ENCODE measurements at places on chromosomes 2 and 18.

- no peak for DNase-seq
These were observed 1272.8 kb downstream of the SUCLG1 start for GRCh38 chr2:83186105-83186760.

GRCh38 chr2:176885661-176886060, 326.9 kb upstream of the HNRNPA3 start:
- no peak for DNase-seq

DNA sequence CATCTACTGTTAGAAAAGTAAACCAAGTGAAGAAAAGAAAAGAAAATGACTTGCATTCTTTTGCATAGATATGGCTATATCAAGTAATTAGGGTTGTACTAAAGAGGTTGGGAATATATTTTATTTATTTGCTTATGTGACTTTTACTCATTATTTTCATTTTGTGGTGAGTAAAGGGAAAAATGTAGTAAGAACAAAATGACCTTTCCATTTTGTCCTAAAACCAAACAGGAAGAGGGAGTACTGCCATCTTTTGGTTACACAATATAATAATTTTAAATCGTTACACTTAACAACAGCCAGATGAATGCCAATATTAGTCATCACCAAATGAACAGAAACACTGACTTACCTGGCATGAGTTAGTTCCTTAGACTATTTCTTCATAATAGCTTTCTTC, 47.3 kb upstream of the NDUFV2 start:
- DNase-seq: no peak

DNA sequence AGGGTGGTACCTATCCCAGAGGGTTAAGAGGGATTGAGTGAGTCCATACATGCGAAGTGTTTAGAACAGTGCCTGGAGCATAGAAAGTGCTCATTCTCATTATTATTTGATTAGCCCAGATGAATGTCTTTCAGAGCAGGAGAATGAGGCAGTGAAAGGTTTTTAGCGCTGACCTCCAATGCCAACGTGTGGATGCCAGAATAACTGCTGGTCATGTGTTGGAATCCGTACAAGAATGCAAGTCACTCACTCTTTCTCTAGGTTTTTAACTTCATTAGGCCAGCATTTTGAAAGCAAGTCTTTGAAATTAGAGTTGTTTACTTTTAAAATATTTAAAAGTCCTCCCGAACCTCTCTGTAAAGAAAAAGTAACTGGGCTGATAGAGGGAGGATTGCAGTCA, 374.2 kb downstream of the EN1 start:
- no peak for DNase-seq

GRCh38 chr2:127048618-127048935, 58.4 kb downstream of the BIN1 start:
- no peak for DNase-seq

- DNase-seq: no peak
These were observed 193.4 kb upstream of the HDAC4 start for GRCh38 chr2:239594019-239594771.

DNA sequence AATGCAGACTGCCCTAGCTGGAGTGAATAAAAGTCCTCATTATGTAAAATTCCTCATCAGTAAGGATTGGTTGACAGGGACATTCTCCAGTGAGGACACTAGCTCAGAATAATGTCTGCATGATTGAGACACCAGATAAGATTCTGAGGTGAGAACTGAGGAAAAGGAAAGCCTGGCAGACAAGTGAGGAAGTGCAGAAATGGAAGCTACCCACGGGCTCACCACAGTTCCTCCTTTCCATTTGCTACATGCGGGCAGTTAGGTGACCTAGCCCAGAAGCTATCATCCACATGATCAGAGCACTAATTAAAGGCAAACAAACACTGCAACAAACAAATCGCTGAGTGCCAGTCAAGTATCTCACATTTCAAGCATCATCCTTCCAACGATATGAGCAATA, 27.7 kb downstream of the NETO1 start:
- DNase-seq: no peak

DNA sequence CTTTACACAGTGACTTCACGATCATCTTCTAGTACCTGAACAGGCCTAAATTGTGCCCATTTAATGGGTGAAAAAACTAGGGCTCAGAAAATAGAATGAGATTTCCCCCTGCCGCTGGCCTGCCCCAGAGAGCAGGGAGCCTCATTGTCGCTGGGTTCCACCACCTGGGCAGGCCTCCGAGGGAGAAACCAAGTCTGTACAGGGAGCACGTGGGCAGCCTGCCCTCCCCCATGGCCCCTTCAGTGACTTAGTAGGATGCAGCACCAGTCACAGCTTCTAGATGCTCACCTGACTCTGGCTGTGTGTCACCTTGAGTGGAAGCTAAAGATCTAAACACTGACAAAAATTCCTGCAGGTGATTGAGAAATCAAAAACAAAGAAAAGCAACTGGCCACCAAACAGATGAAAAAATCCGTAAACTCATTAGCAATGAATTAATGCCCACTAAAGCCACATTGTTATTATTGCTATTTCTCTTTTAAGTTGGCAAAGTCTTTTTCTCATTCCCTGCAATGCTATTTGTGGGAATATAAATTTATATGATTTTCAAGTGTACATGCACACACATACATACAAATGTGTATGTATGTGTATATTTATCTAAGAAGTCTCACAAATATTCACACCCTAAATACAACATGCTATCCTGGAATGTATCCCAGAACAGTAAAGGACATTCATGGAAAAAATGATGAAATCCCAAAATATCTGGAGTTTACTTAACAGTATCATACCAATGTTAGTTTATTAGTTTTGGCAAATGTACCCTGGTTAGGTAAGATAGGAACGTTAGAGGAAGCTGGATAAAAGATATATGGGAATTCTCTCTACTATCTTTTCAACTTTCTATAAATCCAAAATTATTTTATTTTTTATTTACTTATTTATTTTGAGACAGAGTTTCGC, 18.7 kb upstream of the ASPRV1 start:
- no peak for DNase-seq

DNA sequence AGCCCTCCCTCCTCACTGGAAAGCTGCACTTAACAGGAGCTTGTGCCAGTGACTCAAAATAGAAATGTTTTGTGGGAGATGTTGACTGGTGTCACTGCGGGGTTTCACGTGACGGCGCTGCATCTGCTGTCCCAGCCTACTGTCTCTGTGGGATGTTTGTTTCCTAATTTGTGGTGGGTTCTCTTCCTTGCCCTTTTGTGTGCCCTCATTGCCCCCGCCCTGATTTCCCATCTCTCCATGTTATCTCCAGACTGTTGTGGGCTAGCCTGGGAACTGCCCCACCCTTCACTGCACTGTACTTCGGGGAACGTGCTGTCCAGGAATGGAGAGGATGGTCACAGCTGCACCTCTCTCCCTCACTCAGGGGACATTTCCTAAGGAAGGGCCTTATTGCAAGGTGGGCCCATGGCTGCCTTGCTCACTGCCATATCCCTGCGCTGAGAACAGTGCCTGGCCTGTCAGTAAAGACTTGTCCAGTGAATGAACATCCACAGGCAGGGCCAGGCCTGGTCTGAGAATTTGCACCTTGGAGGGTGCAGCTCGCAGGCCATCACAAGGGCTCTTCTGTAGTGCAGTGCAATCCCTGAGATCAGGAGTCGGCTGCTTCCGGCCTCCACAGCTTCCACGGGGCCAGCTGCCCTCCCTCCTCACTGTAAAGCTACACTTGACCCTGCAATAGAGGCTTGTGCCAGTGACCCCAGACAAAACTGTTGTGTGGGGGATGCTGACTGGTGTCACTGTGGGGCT, 18.1 kb downstream of the ZAP70 start:
- DNase-seq: no peak

DNA sequence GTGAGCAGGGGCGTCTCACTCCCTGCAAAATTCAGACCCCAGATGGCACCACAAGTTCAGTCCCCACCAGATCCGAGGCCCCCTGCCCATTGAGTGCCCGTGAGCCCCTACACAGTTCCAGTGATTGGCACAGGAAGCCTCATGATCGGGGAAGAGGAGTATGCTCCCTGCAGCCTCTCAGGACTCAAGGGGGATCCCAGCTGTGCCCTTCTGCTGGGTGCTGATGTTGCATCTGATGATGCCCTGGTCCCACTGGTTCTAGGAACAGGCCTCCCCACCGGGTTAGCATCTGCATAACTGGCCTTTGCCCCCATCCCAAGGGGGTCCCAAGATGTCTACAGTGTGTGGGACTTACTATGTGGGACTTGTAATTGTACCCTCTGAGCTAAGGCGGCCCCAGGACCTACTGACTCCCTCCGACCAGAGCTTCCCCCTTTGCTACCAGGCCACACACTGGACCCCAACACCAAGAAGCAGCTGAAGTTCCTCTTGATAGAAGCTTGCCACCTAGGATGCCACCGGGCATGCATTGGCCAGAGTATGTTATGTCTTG, 8.6 kb downstream of the ALPG start:
- DNase-seq: no peak

DNA sequence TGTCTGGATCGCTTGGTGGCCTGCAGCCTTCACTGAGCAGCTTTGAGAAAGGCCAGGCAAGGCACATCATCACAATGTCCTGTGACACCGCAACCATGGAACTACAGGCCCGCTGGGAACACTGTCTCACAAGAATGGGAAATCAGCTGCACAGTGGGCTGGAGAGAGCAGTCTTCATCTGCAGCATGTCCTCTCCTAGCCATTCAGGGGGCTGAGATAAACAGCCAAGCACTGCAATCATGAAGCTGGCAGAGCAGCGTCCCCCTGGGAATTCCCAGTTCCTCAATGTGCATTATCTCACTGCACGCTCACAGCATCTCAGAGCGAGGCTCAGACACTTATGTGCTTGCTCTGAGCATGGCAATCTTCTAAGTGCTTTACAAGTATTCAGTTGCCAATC, 1.9 kb downstream of the CMPK2 start:
- DNase-seq: no peak

DNA sequence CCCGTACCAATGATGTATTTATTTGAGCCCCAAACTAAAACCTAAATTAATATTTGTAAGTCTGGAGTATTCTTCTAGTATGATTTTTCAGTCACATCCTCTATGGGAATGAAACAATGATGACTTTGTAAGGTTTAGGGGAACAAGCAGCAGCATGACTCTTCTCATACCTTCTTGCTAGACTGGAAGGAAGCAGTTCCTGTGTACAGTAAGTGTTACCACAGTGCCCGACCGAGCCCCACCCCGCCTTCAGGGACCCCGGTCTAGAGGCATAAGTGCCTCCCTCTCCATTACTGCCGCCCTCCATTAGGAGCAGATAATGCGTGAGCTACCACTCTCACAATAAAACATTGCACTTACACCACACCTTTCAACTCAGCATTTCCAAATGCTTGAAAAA, 599.3 kb downstream of the ARHGAP15 start:
- no peak for DNase-seq

GRCh38 chr2:47429795-47430194, 26.8 kb downstream of the MSH2 start:
- no peak for DNase-seq

GRCh38 chr2:168583710-168584521, 127.8 kb downstream of the CERS6 start:
- no peak for DNase-seq

DNA sequence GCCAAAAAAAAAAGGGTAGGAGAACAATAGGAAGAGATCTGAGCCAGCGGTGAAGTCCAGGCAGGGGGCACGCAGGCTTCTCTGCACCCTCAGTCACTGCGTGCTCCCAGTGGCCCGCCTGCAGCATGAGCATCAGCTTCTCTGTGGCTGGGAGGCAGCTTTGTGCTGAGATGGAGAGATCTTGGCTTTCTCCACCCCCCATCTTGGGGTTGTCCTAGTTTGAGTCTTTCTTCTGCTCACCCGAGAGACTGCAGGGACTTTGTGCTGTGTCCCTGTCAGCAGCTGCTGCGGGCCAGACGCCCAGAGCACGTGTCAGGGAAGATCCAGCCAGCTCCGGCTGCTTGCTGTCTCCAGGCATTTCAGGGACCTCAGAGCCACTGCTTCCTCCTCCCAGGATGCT, 20.3 kb downstream of the TRAPPC12 start:
- no peak for DNase-seq

GRCh38 chr2:142069251-142069888, 61.4 kb downstream of the LRP1B start:
- no peak for DNase-seq

GRCh38 chr2:229884775-229885699, 36.8 kb downstream of the TRIP12 start:
- no peak for DNase-seq

- no peak for DNase-seq
These were observed 171.4 kb upstream of the ALPP start for GRCh38 chr2:232207174-232207573.

DNA sequence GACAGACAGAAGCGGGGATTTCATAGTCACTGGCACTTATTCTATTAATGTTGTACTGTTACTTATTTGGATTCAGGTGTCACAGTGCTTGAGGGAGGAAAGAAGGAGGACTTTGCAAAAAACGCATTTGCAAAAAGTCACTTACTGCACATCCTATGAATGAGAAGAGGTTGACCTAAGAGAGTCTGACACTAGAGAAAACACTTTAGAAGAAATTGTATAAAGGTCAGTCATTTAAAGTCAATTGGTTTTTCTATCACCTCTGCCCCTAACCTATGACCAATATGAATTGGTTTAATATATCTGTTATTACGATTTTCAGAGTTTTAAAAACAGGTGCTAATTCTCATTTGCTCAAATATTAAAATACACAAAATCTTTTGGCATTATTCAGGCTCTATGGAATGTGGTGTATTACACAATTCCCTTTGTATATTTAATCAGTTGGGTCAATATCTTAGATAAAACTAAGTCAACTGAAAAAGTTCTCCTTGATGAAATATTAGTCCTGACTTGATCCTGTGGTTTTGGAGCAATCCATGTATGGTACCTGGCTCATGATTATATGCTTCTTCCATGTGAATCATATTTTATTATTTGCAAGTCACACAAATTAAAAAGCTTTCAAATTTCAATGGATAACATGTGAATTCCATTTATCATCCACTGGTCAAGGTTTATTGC, 157.4 kb downstream of the CDH2 start:
- no peak for DNase-seq

DNA sequence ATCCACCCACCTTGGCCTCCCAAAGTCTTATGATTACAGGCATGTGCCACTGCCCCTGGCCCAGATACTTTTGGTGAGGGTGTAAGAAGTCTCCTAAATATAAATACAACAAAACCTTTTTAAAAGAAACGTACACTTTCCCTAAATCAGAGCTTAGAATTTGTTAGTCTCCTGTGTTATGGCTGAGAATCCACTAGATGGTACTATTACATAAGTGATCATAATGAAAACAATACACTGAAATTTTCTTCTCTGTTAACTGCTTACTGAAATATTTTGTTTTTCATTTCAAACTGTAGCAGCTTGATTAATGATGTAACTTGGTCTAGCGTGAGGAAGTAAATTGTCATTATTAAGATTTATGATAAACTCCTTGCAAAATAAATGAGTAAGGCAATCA, 74.8 kb upstream of the FAM98A start:
- DNase-seq: no peak

GRCh38 chr18:76465630-76466409, 29.2 kb downstream of the ZNF516 start:
- DNase-seq: no peak

GRCh38 chr2:223418604-223419199, 183.5 kb downstream of the SCG2 start:
- no peak for DNase-seq

GRCh38 chr2:155844461-155844860, 488.1 kb downstream of the NR4A2 start:
- no peak for DNase-seq

GRCh38 chr2:56185101-56185581, 1.4 kb downstream of the CCDC85A start:
- DNase-seq: no peak
